ENCODE measurements at places on chromosomes 13 and 19.
A peak's percentile ranks its signal among the peaks of the same experiment; 100 is the strongest.

DNA sequence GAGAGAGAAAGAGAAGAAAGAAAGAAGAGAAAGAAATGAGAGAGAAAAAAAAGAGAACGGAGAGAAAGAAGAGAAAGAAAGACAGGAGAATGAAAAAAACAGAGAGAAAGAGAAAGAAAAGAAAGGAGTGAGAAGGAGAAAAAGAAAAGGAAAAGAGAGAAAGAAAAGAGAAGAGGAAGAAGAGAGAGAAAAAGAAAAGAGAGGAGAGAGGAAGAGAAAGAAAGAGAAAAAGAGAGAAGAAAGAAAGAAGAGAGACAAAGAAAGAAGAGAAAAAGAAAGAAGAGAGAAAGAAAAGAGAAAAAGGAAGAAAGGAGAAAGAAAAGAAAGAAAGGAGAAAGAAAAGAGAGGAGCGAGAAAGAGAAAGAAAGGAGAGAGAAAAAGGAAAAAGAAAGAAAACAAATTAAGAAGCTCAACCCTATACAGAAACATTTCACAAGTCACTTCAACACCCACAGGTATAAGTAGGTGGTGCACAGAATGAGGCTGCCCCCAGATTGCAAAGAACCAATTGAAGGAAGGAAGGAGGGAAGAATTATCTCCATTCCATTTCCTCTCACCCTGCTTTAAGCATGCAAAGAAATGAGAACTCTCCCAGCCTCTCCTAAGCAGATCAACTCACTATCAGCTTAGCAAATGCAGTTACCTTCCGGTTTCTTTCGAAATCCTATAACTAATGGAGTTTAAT lies 98.8 kb upstream of the CACNA1A start:
- DNase-seq = no peak

DNA sequence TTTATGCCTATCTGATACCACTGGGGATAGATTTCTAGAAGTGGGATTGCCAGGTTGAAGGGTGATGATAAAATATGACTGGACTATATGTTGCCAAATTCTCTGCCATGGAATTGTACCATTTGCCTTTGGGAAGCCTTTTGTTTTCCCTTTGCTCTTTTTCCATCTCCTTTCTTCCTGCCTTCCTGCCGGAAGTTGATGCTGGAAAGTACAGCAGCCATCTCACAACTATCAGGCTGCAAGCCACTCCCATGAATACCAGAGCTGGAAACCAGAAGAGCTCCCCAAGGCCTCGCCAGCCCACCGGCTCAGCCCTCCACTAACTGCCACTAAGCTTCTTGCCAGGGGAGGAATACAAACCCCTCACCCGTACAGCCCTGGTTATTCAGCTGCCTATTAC lies 29.7 kb downstream of the ZIC5 start:
- no peak for DNase-seq

DNA sequence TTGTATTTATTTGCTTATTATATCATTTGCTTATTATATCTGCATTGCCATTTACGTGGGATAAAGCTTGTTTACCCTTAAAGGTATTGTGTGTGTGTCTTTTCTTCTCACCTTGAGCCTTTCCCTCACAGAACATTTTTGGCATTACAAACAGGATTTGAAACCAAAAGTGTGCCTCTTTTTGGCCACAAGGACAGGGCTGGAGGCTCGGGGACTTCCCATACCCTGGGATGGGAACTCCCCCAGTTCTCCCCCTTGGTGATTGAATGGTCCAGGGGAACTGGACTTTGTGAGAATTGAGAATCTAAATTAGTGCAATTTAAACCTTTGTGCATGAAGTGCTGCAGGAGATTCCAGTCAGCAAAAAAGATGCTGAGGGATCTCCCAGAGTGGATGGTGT lies 2.4 kb upstream of the ZNF506 start:
- DNase-seq = no peak

DNA sequence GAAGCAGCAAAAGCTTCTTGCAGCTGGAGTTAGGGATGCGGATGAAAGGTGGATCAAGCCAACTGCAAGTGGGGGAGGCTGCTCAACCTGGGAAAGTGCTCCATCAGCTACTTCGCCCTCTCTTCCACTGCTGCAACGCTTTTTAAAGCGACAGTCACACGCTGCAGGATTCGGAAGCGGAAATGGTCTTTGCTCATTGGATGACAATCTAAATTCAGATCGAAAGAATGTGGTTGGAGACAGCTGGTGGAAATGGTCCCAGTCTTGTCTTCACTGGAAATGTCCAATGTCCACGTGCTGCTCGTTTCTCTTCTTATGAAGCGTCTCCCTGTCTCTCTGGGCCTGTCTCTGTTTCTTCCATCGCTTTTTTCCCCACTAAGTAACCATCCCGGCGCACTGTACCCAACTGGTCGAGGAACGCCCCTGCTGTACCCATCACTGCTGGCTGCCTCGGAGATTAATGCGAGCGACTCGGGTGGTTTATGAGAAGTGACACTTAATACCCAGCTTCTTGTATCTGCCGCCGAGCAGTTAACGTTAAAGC lies 2.1 kb upstream of the FGF9 start:
- no peak for DNase-seq

DNA sequence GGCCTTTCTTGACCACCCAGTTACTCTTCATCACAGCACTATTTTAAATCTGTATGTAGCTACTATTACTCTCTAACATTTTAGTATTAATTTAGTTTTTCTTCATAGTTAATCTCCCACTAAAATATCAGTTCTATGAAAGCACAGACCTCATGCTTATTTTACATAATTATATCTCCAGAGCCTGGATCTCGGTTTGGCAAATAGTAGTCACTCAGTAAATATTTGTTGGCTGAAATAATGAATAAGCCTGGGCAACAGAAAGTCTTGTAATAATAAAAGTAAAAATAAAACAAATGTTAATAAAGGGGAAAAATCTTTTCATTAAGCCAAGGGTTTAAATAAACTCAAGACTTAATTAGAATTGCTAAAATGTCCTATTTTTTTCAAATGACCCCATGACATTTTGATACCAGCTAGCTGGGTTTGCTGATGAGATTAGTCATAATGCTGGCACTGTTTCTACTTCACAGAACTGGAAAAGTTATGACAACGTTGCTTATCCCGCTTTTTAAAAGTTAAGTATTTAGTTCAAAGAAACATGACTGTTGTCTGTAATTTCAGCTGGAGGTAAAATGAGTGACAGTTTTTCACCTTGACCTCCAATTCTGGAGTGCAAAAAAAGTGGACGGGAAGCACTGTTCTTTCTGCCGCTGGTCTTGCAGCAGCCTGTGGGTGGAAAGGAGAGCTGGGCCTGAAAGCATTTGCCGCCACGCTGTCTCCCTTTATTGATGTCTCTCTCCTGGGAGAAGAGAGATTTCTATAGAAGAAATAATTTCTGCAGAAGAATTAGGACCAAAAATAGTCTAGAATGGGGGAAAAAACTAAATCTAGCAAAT lies 85.2 kb upstream of the SPATA13 start:
- no peak for DNase-seq

- no peak for DNase-seq
Measured at GRCh38 chr19:41688098-41688497, at the start of gene CEACAM7. Gene CEACAM7, minus strand, starts transcription at chr19:41688270. Its CDS starts 105 bp downstream, at chr19:41688165.

- DNase-seq = no peak
Measured at GRCh38 chr19:29635963-29636362, 29.3 kb upstream of the PLEKHF1 start.

GRCh38 chr19:41871573-41872383 lies 5.3 kb upstream of the CD79A start:
- no peak for DNase-seq

DNA sequence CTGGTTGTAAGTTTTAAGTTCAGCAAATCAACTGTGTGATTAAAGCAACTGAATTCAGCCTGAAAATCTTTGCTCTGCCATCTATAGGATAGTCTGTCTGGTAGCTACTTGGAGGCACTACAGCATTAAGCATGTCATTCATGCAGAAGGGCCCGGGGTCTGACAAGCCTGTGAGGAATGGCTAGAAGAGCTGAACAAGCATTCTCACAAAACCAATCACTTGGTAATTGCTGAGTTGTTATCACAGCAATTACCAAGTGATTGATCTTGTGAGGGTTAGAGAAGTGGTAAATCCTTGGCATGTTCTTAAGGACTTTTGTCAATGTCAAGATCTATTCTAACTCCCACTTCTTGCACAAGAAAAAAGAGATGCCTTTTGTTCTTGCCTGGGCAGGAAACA lies 356.1 kb downstream of the FGF14 start:
- DNase-seq = no peak

DNA sequence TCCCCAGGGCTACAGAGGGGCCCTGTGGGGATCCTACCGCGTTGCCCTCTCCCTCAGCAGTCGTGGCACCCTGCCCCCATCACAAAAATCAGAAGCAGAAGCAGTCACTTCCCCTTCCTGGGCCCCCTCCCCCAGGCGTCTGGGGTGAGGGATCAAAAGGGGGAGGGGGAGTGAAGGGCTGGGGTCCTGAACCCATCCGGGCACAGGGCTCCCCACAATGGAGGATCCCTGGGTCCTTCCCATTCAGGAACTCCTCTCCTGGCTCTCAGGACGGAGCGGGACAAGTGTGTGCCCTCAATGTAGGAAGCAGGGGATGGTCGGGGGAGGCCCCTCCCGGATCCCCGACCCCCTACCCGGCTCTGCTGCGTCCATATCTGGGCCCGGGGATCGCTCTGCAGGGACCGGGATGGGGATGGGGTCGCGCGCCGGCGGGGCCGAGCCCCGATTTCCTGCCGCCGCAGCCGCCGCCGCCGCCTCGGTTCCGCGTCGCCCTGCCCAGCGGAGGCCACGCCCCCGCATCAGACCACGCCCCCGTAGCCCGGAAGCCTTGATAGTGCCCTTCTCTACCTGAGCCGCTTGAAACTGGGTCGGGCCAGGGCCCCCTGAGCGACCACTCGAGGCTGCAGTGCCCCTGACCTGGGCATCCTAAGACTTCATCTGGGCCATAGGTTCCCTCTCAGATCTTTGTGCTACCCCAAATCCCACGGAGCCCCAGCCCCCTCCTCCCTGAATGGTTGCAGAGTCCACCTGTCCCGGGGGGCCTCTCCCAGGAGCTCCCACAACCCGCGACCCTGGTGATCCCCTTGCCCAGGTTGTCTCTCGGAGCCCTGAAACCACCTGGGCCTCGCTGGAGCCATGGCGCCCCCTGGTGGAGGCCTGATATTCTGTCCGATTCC lies at the start of gene GMIP:
GMIP (minus strand) TSS at position 500 of the 896 bp plus-strand sequence; CDS start at position 372, 128 bp downstream.
- peak; percentile 85 for DNase-seq

DNA sequence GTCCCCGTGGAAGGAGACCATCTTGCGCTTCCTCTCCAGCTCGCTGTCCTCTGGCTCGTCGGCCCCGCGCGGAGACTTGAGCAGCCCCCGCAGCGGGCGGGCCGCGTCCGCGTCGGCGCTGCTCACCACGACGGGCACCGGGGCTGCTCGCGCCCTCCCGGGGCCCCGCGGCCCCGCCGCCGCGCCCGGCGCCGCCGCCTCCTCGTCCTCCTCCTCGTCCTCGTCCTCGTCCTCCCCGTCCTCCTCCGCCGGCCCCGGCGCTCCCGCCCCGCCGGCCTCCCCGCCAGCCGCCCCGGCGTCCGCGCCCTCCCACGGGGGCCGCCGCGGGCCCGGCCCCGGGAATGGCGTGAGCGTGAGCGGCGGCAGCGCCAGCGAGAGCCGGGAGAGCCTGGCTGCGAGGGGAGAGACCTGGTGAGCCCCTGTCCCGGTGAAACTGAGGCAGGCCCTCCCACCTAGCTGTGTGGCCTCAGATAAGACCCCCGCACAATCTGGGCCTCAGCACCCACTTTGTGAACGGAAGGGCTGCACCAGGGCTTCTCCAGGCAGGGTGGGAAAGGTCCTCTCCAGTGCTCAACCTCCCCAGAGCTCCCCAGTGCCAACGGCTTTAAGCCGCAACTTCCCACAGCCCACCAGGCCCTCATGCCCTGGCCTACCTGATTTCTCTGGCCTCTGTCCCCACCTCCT lies 17.8 kb downstream of the LMTK3 start:
- DNase-seq = peak; percentile 35

DNA sequence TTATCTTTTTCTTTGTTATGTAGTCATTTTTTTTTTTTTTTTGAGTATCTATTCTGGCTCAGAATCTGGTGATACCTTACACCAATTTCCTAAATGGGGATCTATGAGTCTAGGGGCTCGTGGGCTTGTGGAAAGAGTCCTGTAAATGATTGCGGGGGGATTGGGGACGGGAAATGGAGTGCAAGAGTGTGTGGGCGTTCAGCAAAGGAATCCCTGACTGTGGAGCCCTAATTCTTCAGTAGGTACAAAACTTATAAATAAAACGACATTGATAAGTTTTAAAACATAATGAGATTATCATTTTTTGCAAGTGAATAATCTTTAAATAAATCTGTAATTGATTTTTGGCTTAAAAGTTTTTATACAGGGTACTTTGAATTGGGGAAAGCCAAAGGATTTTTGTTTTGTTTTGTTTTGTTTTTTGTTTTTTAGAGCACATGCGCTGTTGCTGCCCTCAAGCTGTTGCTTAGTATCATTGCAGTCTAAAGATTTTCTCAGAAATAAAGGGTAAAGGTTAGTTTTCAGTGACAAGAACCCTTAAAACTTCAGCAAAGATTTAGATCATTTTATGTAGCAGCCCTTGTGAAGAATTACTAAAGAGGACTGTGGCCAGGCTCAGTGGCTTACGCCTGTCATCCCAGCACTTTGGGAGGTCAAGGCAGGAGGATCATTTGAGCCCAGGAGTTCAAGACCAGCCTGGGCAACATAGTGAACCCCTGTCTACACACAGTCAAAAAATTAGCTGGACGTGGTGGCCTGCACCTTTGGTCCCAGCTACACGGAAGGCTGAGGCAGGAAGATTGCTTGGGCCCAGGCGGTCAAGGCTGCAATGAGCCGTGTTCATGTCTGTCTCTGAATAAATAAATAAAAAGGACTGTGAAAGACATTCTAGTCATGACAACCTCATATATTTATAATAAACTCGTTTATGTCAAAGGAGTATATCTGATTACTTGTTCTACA lies 1.7 kb downstream of the ERCC5 start:
- no peak for DNase-seq

DNA sequence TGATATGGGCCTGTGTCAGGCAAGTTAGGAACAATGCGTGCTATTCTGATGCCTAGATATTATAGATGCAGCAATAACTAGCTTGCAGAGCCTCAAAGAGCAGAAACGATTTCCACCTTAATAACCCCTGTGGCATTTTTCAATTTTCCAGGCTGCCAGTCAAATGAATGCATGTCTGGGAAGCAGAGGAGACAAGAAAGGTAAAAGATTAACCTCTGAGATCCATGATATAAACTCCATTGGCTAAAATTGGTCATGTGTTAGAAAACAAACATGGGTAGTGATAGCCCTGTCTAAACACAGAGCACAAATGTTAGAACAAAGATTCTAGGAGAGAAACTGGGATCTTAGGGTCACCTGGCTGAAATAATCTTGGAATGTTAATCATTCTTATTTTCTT lies 811.1 kb downstream of the DIAPH3 start:
- no peak for DNase-seq

DNA sequence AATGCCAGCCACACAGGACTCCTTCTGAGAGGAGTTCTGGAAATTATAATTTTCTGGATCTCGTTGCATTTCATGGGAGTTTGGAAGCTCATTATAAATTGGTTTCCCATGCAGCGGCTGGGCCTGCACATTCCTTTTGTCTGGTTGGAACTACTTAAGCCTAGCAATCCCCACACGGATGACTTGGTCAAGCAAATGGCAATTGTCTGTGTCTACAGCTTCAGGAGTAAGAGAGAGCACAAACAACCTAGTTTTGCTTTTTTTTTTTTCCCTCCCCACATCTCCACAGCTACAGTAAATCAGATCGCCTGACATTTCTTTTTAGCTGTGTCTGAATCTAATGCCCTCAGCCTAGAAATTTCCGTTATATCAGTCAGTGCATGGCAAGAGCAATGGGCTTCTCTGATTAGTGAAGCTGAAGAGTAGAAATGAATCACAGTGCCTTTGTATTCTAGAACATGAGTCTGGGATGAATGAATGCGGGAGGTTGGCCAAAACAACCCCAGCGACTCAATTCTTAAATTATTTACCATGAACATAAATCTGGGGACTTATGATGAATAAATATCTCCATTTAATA lies 15.1 kb downstream of the PCDH8 start:
- DNase-seq = no peak
